ENCODE measurements at places on chromosomes 1 and 21. TPM values are rescaled to one million over a fixed set of nuclear protein-coding genes. Genes with fewer than 3 reads are reported as not detected.

The TFF2 gene
- 22.9 TPM for total RNA-seq

- DNase-seq: no peak
Measured at GRCh38 chr1:12106153-12106552, 43.0 kb downstream of the TNFRSF8 start.

GRCh38 chr1:157140063-157140588 lies 1.9 kb upstream of the ETV3 start:
- DNase-seq: no peak

DNA sequence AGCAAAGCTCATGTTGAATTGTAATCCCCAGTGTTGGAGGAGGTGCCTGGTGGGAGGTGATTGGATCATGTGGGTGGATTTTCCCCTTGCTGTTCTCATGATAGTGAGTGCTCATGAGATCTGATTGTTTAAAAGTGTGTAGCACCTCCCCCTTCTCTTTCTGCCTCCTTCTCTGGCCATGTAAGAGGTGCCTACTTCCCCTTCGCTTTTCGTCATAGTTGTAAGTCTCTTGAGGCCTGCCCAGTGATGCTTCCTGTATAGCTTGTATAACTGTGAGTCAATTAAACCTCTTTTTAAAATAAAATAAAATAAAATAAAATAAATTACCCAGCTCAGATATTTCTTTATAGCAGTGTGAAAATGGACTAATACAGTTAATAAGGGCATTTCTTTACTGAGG lies 1025.7 kb downstream of the PLA2G4A start:
- DNase-seq: no peak

DNA sequence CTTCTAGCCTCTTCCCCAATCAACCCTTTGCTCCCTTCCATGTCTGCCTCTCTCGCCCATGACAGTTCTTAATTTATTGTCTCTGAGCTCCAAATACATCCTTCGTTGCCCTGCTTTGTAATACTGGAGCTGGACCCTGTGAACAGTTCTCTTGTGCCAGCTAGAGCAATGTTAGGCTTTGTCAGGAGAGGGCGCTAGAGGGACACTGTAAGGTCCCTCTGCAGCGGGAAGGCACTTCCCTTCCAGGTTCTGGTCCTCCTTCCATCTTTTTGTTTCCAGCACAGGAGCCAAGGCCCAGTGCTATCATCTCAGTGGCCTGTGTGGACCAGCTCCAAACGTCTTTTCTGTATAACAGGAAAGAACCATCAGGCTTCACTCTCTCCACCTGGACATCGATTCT lies 95.9 kb downstream of the PTPRU start:
- DNase-seq: peak; percentile 60

Data from PC-3 (cell line).